Chondrocyte (in vitro differentiated cells): ENCODE measurements at places on chromosomes 4 and X. TPM values are rescaled to one million over a fixed set of nuclear protein-coding genes. Genes with fewer than 3 reads are reported as not detected.

GRCh38 chr4:73343432-73343831 lies 60.7 kb upstream of the ALB start:
- H3K4me1 ChIP-seq = peaks cover 30% of the 10 kb centered on the region
- no peak overlapping the region for H3K27ac ChIP-seq
- H3K36me3 ChIP-seq = no peaks in the 10 kb centered on the region

Gene ZNF674
- 6.3 to 6.5 TPM (median 6.4 TPM) in 3 replicates for total RNA-seq

Gene NPY2R
- not detected in 3 replicates for total RNA-seq

GRCh38 chr4:144658015-144658567 lies 12.1 kb downstream of the HHIP start:
- H3K4me1 ChIP-seq = peaks cover 16% of the 10 kb centered on the region
- DNase-seq = no peak
- H3K27ac ChIP-seq = no peak overlapping the region
- no peak overlapping the region for H3K4me3 ChIP-seq
- H3K27me3 ChIP-seq = no peaks in the 10 kb centered on the region

GRCh38 chrX:2188330-2188792 lies 312.4 kb downstream of the DHRSX start:
- H3K27ac ChIP-seq = peak overlapping the region; percentile 34
- DNase-seq = no peak
- H3K4me3 ChIP-seq = peak overlapping the region; percentile 70
- no peaks in the 10 kb centered on the region for H3K27me3 ChIP-seq

DNA sequence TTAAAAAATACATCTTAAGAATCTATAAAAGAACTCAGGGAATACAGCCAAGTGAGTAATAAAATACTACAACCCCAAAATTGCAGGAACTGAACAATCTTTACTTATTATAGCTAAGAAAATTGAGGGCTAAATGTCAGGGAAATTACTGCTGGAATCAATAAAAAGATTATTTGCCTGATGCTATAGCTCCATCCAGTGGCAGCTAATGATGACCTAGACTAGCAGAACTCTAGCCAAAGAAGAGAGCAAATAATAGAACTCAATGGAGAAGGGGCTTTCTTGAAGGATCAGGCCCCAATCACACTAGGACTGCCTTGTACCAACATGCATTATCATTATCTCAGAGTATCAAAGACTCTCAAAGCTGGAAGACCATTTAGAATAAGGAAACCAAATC lies 85.0 kb upstream of the FAM241A start:
- peaks cover 8% of the 10 kb centered on the region for H3K27me3 ChIP-seq
- no peak for DNase-seq
- peaks cover 3% of the 10 kb centered on the region for H3K4me1 ChIP-seq
- H3K36me3 ChIP-seq = no peaks in the 10 kb centered on the region
- H3K27ac ChIP-seq = no peak overlapping the region
- H3K4me3 ChIP-seq = no peak overlapping the region

DNA sequence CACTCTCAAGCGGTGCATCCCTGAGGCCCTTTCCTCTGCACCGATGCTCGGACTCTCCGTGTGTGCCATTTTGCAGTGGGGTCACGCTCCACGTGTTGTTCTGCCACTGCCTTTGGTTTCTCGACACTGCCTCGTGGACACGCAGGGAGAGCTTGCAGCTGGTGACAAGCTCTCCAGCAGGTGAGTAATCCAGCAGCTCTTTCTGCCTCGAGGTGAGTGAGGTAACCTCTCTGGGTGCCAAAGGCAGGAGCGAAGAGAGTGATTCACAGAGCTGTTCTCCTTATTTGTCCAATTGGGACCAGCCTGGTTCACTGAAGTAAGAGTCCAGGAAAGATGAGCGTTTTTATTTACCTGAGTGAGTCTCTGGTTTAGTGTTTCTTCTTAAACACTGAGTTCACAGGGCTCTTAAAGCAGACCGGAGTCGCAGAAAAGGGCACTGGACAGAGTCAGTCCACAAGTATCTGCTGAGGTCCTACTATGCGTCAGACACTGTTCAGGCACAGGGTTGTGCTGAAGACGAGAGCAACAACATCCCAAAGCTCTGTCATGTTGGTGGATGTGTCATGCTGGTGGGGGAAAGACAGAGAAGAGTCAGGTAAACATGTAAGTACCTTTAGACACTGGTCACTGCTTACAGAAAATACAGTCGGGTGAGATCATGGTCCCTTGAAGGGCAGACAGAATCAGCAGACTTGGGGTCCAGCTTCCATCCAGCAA lies 61.8 kb downstream of the FHDC1 start:
- no peaks in the 10 kb centered on the region for H3K36me3 ChIP-seq
- H3K4me1 ChIP-seq = peaks cover 17% of the 10 kb centered on the region
- no peak overlapping the region for H3K27ac ChIP-seq
- H3K4me3 ChIP-seq = no peak overlapping the region
- no peak for DNase-seq

Gene TEX13B
- not detected in 3 replicates for total RNA-seq

DNA sequence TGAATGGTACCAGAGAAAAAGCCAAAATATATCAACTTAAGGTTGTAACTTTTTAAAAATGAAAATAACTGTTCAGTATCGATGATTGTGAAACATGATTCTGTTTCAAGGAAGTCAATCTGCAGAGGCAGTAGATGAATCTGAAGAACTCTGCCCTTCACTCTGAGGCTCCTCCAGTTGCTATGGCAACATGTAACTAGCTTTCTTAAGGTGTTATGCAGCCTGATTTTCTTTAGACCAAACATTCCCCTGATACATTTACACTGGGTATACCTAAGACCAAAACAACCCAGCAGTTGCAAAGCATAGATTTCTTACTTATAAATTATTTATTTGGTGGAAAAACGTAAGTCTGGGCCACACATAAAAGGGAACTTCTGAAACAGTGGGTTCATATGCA lies 133.6 kb upstream of the RASGEF1B start:
- H3K27ac ChIP-seq = no peak overlapping the region
- no peaks in the 10 kb centered on the region for H3K36me3 ChIP-seq
- no peak for DNase-seq
- no peak overlapping the region for H3K4me3 ChIP-seq

Gene KIF4A
- 4.5 to 5.9 TPM (median 5.3 TPM) in 3 replicates for total RNA-seq

GRCh38 chr4:151475035-151475714 lies 66.2 kb downstream of the FHIP1A start:
- H3K27me3 ChIP-seq = no peaks in the 10 kb centered on the region
- peak overlapping the region; percentile 69 for H3K27ac ChIP-seq
- DNase-seq = no peak
- H3K36me3 ChIP-seq = no peaks in the 10 kb centered on the region

DNA sequence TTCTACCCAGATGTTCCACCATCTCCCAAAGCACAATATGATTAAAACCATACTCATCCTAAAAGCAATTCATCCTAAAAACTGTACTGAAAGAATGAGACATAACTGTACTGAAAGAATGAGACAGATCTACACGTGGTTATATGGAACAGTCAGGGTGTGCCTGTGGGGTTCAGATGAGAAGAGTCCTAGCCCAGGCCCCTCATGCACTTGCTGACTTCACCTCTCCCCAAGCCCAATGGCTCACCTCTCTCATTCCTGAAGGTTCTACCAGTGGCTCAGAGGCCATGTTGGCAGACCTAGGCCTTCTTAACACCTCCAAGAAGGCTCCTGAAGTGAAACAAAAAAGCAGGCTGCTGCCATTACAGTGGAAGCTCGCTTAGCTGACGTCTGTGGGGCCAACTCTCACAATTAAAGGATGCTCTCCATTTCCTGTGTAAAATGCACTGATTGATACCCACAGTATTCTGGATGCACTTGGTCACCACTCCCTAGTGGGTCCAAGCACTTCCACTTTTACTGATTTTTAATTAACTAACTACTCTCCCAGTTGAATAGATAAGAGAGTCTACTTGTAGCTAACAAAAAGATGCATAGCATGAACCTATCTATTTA lies 3.8 kb downstream of the PLAC1 start:
- H3K4me1 ChIP-seq = no peaks in the 10 kb centered on the region
- H3K27me3 ChIP-seq = no peaks in the 10 kb centered on the region
- DNase-seq = no peak
- no peaks in the 10 kb centered on the region for H3K36me3 ChIP-seq
- H3K4me3 ChIP-seq = no peak overlapping the region
- H3K27ac ChIP-seq = no peak overlapping the region

- peaks cover 48% of the 10 kb centered on the region for H3K4me1 ChIP-seq
- H3K36me3 ChIP-seq = no peaks in the 10 kb centered on the region
- H3K4me3 ChIP-seq = no peak overlapping the region
These were observed 61.6 kb upstream of the NAP1L5 start for GRCh38 chr4:88759039-88759894.

Gene CSAG1
- total RNA-seq = not detected in 3 replicates

GRCh38 chrX:40380655-40381488 lies 199.9 kb upstream of the ATP6AP2 start:
- H3K4me3 ChIP-seq = no peak overlapping the region
- H3K4me1 ChIP-seq = no peaks in the 10 kb centered on the region
- no peaks in the 10 kb centered on the region for H3K36me3 ChIP-seq

Gene PNMA6F
- total RNA-seq = not detected in 3 replicates

Gene STK26
- 17.9 to 20.5 TPM (median 20.2 TPM) in 3 replicates for total RNA-seq
